ENCODE measurements at places on chromosomes 7 and 10. TPM values are rescaled to one million over a fixed set of nuclear protein-coding genes. Genes with fewer than 3 reads are reported as not detected.

Gene PAX4
- total RNA-seq: not detected

Gene CNPY1
- total RNA-seq: not detected

Gene ANKRD30A
- total RNA-seq: not detected

Gene AKR1C2
- 20.4 TPM for total RNA-seq

Gene ACBD5
- total RNA-seq: 24.8 TPM

Gene HOGA1
- total RNA-seq: 0.50 TPM

Data from uterine smooth muscle cell (primary cell).